ENCODE measurements at places on chromosomes 6 and 20.
A peak's percentile ranks its signal among the peaks of the same experiment; 100 is the strongest.

- no peak for DNase-seq
Measured at GRCh38 chr6:206264-206663, 86.0 kb upstream of the DUSP22 start.

DNA sequence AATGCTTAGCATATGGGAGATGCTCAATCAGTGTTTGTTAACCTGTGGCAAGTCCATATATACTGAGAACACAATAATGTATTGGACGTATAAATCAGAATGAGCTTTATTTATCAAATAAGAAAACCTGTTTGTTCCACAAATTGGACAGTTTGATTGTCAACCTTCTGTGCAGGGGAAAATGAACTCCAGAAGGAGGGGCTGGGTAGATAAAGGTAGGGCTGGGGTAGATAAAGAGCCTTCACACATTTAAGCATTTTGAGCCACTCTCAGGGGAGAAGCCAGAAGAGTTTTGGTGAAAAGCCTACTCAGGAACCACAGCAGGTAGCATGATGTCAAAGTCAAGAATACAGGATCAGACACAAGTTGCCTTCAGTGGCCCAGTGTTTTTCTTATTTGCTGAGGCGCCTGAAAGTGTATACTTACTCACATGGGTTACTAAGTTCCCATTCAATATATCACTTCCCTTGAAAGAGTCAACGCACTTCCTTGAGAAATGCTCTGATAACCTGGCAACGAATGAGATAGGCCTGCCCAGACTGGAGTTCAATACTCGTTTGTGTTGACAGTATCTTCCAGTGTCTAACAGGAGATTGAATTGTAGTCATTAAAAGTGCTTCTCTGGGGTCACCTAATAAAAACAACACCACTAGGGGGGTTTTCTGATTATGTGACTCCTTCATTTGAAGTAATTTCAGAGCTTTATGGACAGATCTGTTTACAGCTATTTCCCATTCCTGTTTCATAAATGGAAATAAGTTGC, 263.9 kb upstream of the CITED2 start:
- DNase-seq = no peak

DNA sequence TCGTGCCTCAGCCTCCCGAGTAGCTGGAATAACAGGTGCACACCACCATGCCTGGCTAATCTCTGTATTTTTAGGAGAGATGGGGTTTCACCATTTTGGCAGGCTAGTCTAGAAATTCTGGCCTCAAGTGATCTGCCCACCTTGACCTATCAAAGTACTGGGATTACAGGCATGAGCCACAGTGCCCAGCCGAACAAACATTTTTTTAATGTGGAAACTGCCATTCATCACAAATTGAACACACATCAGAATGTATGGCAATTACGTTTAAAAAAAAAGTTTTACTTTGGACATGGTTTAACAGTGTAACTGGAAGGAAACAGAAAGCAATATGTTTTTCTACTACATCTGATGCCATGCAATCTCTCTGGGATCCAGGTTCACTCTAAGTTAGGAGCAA, 38.3 kb upstream of the LOC128125822 start:
- DNase-seq = no peak

DNA sequence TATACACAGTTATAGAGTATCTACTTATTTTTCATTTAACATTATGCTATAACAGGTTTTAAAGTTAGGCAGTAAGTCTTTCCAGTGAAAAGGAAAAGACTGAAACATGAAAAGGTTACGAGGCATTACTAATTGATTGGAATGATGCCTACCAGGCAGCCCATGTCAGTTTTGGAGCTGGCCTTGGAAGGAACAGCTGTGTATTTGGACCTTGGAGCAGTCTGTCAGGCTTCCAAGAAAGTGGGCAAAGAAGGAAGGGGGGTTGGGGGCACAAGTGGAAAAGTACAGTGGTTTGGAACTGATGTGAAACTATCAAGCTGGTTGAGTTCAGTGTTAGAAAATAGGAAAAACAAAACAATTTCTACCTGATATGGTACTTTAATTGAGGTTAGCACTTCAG, 41.7 kb downstream of the SLC16A10 start:
- no peak for DNase-seq

GRCh38 chr6:159461998-159462397, 231.0 kb downstream of the SOD2 start:
- DNase-seq = no peak

GRCh38 chr20:13268953-13269352, 47.9 kb downstream of the ISM1 start:
- DNase-seq = no peak

- DNase-seq = peak; percentile 90
Measured at GRCh38 chr6:93419304-93420162, at the start of gene EPHA7. Gene EPHA7 (minus strand): TSS chr6:93419559. CDS start chr6:93419341, 218 bp downstream.

GRCh38 chr6:146111881-146112450, 83.1 kb downstream of the GRM1 start:
- no peak for DNase-seq

DNA sequence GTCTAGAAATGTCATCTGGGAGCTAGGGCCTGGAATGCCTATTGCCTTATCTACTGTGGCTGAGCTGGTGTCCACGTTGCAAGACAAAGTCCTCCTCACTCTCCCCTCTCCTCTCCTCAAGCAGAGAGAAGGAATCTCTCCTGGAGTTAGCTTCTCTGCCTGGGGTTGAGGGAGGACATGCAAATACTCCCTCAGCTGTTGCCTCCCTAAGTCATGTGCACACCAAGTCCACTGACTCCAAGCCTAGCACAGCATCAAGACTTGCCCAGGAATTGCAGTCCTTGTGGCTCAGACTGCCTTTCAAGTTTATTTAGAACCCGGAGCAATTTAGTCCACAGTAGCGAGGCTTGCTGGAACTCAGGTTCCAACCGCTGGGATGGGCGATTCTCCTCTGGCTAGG, 38.0 kb upstream of the SCP2D1 start:
- DNase-seq = no peak

- no peak for DNase-seq
Measured at GRCh38 chr6:65064844-65065243, 642.2 kb downstream of the EYS start.

GRCh38 chr6:70379473-70380013, 33.8 kb upstream of the FAM135A start:
- no peak for DNase-seq

GRCh38 chr6:2450546-2450945, 205.1 kb upstream of the GMDS start:
- DNase-seq = no peak

GRCh38 chr20:20295621-20296498, 72.0 kb upstream of the INSM1 start:
- DNase-seq = peak; percentile 3

DNA sequence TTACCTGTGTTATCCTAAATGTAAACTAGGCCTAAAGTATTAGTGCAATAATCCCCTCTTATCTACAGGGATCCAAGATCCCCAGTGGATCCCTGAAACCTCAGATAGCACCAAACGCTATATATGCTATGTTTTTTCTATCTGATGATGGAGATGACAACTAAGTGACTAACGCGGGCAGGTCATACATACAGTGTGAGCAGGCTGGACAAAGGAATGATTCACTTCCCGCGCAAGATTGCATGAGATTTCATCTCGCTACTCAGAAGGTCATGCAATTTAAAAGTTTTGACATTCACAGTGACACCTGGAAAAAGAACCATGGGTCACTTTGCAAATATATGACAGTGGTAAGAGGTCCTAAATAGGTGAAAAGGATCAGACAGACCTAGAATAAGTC, 875.9 kb downstream of the HACE1 start:
- peak; percentile 2 for DNase-seq

DNA sequence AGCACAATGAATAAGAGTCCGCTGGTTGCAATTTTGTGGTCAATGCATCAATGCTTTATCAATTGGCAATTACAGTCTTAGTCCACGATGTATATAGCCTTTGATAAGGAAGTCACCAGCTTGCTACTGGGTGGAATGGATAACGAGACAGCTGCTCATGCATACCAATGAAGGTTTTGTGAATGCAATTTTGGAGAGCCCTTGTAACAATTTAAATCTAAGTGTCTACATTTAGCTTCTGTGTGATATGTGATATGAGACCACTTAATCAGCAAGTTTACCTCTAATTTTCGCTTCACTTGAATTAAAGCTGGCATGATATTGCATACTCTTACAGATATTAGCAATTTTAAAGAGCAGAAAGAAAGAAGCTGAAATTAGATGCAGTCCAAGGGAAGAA, 543.9 kb downstream of the RNF144B start:
- no peak for DNase-seq

DNA sequence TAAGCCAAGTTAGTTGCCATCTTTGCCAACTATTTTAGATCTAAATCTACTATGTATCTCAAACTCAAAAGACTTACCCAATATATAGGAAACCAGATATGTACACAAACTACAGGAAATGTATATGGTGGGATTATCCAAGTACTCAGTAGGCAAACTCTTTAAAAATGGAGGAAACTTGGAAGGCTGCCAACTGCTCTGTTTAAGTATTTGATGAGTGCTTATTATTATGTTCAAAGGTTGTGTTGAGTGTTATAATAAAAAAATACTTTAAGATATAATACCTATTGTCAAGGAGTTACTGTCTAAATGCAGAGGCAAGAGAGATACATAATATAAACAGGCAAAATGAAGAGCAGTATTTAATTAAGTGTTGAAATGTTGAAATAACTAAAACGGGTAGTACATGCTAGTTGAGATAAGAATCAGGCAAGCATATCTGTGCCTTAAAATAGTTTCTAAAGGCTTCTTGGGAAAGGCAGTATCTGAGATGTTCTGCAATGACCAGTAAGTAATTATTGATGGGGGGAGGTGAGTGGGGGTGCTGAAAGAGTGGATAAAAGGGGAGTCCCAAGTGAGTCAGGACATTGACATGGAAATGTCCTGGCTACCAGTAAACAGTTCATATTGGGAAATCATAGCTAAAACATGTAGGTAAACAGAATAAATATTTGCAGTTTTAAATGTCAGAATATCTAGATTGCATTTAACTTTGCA, 6.5 kb upstream of the DST start:
- peak; percentile 46 for DNase-seq

- DNase-seq = peak; percentile 85
Measured at GRCh38 chr6:1485678-1486077, 96.3 kb downstream of the FOXF2 start.

- no peak for DNase-seq
Measured at GRCh38 chr6:161152907-161153662, 120.8 kb downstream of the AGPAT4 start.

GRCh38 chr6:49326347-49326746, 136.7 kb downstream of the MMUT start:
- peak; percentile 87 for DNase-seq

- no peak for DNase-seq
Measured at GRCh38 chr20:7257692-7258466, 490.4 kb downstream of the BMP2 start.

DNA sequence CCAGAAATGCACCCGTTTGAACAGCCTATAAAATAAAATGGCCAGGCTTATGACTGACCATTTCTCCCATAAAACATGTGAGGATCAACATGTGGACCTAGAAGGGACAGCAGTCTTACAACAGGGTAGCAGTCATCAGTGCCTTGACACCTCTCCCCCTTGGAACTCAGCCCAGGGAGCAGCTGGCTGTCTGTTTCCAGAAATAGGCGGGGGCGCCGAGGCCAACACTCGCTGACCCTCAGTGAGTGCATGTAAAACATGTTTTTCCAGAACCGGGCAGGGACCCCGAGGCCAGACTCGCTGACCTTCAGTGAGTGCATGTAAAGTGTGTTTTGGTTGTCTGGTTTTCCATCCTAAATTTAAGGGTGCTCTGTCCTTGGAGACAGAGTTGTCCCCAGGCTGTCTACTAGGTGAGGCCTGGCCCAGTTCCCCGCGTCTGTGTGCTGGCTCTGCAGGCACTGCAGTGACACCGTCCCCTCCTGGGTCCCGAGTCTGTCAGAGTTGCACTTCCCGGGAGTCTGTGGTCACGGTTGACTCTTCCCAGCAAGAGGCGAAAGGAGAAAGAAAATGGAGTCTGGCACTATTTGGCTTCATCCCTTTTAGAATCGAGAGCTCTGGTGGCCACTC, 19.8 kb upstream of the ADRM1 start:
- DNase-seq = no peak

DNA sequence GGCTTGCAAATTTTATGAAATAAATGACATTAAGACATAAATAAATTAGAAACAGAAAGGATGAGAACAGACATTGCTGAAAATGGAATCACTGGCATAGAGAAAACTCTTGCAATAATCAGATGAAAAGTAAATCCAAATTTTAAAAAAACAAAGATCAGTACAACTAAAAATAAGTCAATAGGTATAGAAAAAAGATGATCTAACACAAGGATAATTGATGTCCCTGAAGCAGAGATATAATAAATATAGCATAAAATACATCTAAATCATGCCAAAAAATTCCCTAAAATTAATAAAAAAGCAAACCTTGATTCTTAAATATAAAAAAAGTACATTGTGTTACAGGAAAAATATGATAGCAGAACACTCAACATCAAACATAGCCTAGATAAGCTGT, 379.6 kb downstream of the SYNE1 start:
- no peak for DNase-seq

- no peak for DNase-seq
Measured at GRCh38 chr6:25137480-25137879, 141.7 kb upstream of the CARMIL1 start.

- peak; percentile 98 for DNase-seq
Measured at GRCh38 chr6:48826901-48827701, 636.0 kb downstream of the MMUT start.

DNA sequence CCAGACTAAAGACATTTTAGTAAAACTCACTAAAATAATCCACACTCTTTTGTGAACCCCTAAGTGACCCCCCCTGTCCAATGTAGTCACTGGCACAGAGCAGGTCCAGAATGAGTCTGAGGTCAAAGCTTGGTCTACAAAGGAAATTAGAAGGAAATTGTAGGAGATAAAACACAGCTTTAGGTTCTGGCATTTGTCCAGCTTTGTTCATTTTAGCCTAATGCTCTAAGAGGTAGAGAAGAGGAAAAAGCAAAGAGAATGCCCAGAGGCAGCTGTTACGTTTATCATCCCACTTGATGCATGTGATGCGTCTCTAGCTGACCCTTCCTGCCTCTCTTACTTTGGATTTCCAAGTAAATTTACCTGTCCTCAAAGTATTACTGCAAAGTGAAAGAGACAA, 62.5 kb downstream of the CNKSR3 start:
- DNase-seq = no peak

DNA sequence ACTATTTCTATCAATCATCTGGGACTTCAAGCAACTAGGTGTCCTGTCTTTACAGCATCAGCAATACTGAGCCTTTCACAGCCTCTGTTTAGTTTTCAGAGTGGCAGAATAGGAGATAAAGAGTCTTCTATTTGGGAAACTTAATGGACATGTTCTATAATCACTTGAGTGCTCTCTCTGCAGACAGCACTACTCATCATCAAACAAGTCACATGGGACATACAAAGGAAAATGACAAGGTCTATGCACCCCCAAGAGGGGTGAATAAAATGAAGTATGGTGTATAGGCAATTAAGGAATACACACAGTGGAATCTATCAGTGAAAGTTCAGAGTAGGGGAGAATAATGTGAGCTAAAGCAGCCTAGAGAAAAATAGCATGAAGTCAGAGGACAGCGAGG, 237.8 kb upstream of the THEMIS start:
- no peak for DNase-seq

DNA sequence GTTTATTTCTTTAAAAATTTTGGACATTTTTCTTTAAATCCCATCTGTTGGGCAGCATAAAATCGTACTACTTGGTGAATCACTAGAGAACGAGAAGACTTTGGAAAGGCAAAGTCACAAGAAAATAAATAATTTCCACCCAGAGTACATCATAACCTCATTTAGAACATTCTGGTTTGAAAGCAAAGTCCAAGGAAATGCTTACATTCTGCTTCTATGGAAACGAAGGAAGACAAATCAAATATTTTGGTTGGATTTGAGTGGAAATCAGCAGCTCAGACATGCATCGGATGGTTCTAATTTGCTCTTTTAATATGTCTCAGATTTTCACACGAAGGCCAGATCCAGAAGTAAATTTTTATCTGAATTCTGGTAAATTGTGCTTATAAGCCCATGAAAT, 60.7 kb upstream of the LTV1 start:
- peak; percentile 42 for DNase-seq

Measured in fibroblast of skin of right biceps (primary cell).